ENCODE measurements at places on chromosomes 13 and 19.

- no peak for DNase-seq
These were observed 20.7 kb downstream of the CAPN12 start for GRCh38 chr19:38723606-38723965.

GRCh38 chr19:18900700-18901481 lies 4.9 kb upstream of the CERS1 start:
- DNase-seq, result no peak

DNA sequence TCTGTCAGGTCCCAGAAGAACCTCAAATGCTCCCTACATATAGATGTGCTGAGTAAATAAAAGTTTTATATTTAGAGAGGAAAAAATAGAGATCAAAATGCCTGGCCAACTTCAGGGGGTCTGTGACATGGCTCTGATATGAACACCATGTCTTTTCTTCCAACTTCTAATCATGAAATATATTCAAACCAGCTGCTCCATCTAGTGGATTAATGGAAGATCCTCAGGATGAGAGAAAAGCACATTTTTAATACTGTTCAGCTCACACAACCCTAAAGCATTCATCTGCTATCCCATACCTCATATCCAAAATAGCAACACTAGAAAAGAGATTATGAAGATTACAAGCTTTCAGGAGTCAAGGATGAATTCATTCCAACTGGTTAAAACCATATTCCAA lies 56.0 kb upstream of the DOCK9 start:
- DNase-seq, result no peak

- DNase-seq, result no peak
These were observed 43.4 kb upstream of the MEDAG start for GRCh38 chr13:30862707-30863106.

- DNase-seq, result peak; percentile 24
These were observed 566 bp upstream of the CCDC97 start for GRCh38 chr19:41309180-41310032.

GRCh38 chr19:7540761-7541474 lies 5.4 kb downstream of the PNPLA6 start:
- DNase-seq, result peak; percentile 16

GRCh38 chr13:30224732-30225131 lies 82.6 kb downstream of the KATNAL1 start:
- no peak for DNase-seq

DNA sequence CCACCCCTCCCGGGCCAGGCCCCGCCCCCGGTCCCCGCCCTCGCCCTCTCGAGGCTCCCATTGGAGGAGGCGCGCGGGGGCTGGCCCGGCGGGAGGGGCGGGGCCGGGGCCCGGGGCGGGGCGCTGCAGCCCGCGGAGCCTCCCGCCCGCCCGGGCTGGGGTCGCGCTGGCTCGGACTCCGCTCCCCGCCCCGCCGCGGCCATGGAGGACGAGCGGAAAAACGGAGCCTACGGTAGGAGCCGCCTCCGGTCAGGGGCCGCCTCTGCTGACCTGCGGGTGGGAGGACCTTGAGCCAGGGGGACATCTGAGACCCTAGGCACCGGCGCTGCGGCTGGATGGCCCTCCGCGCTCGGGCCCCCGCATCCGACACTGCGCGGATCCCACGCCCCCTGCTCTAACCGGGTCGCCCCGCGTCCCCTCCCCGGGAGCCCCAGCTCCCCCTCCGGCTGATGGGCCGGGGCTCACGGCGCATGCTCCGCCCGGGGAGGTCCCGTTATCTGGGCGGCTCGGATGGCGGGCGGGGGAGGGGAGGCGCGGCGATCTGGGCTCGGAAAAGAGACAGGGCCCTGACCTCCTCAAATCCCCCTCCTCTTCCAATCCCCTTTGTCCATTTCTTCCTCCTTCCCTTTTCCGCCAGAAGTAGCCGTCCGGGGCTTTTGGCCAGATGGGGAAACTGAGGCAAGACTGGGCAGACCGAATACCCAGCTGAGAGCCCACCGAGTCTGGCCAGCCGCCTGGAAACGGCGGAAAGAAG lies 15.4 kb upstream of the AP1M2 start:
- peak; percentile 94 for DNase-seq

DNA sequence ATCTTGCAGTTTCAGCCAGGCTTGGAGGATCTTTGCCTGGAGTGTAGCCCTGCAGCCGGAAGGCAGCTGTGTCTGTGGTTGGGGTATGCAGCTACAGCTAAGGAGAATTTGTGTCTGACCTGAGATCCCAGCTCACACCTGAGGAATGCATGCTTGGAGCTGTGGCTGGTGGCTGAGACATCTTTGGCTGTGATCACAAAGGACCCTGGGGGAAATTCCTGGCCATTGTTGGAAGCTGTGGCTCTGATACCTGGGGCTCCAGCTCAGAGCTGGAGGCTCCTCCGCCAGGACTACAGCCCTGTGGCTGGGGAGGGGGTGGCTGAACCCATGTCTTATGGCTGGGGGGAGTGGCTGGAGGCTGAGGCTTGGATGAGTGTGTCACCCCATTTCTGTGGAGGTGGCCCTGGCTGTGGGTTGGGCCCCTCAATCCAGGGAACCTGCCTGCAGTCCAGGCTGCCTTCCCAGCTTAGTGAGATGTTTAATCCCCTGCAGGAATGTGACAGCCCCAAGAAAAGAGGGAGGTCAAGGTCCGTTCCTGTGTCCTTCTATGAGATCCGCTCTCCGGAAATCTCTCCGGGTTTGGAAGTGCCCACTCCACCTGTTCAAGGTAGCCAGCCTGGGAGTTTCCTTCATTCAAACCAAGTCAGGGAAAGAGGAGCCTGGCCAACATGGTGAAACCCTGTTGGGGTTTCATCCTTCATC lies 27.6 kb downstream of the ARHGEF18 start:
- DNase-seq, result no peak

- DNase-seq, result no peak
These were observed 12.1 kb downstream of the C19orf12 start for GRCh38 chr19:29702963-29703320.

DNA sequence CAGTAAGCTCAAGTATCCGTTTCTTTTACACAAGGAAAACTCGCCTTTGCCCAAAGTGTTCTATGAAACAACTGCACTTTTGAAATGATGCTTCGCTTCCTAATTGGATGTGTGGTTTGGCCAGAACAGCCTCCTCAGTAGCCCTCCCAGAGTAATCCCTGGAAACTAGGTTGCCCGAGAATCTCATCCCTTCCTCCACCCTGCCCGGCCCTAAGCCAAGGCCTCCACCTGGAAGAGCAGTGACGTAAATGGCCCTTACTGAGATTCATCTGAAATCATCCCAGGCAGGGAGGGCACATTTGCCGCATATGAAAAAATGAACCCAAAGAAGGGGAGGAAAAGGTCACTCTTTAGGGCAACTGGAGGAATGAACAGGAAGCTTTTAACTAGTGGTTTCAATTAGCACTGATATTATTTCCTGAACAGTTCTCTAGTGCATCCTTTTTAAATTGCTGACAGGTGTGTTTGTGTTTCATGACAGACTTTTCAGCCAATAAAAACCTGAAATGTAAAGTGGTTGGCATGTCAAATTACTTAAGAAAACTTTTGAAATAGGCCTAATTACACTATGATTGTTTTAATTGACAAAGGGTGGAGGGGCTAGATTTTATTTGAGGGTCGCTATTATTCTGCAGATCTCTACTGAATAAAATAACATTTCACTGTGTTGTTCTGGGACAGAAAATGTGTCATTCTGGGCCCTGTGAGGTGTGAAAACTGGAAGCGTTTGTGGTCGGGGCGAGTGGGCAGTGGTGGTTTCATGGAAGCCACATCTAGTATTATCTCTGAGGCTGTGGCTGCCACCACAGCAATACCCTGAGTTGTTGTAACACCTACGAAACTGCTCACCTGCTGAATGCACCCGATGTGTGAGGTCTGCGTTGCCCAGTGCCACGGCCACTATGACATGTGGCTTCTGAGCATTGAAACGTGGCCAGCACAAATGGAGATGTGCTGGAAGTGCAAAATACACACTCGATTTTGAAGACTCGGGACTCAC lies 112.1 kb downstream of the ZIC5 start:
- no peak for DNase-seq

GRCh38 chr13:98054301-98054700 lies 88.6 kb upstream of the FARP1 start:
- DNase-seq, result no peak

Measured in CD4-positive, alpha-beta T cell treated with Interleukin-6 for 4 hours (primary cell).